SK-N-SH (cell line): ENCODE measurements at places on chromosomes 1 and 21.

GRCh38 chr1:184854036-184854435 is 99.4 kb upstream of the EDEM3 start:
- no peak for DNase-seq

- no peak for DNase-seq
Measured at GRCh38 chr1:92817137-92817697, 14.6 kb upstream of the RPL5 start.

DNA sequence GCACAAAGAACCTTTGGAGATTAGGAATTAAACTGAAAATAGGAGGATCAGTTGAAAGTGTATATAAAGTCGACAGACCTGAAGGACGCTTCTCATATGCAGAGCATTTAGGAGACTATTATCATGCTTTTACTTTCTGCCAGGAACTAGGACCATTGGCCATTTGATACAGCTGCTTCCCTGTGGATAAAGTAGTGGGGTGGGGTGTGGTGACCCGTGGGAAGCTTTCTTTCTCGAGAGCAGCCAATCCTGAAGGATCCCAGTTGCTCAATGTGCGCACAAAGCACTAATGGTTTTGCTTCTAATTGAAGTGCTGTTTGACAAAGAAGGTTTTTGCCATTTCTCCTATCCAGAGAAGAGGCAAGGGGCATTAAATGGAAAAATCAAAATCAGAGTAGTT is 14.9 kb upstream of the CD55 start:
- no peak for DNase-seq

DNA sequence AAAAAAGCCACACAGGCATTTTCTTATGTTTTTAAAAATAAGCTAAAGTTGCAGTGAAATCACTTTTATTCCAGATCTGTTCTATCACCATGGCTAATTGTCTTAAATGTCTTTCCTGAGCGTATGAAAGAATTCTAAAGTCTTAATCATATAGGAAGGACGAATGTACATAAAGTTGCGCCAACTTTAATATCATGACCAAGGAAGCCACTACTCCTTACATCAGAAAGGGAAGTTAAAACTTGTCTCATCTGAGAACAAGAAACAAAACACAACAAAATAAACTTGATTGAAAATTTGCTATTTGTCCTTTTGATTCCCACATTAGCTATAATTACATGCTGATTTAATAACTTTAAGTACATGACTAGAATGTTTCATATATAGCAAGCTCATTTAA is 26.5 kb downstream of the CNIH4 start:
- no peak for DNase-seq

DNA sequence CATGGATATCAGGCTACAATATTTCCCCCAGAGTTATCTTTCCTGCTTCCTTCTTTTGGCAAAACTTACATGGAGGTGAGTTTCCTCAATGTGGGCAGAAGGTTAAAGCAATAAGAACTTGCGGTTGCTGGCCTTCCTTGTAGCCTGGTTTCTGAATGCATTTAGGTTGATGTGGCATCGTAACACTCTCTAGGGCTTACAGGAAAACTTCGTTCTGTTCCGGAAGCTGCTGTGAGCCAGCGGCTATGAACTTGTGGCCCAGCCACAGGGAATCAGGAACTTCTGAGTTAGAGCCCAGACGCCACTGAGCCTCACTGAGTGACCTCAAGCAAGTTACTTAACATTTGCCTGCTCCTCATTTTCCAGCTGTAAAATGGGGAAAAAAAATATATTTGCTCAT is 623.4 kb upstream of the ADAMTS5 start:
- DNase-seq = no peak

DNA sequence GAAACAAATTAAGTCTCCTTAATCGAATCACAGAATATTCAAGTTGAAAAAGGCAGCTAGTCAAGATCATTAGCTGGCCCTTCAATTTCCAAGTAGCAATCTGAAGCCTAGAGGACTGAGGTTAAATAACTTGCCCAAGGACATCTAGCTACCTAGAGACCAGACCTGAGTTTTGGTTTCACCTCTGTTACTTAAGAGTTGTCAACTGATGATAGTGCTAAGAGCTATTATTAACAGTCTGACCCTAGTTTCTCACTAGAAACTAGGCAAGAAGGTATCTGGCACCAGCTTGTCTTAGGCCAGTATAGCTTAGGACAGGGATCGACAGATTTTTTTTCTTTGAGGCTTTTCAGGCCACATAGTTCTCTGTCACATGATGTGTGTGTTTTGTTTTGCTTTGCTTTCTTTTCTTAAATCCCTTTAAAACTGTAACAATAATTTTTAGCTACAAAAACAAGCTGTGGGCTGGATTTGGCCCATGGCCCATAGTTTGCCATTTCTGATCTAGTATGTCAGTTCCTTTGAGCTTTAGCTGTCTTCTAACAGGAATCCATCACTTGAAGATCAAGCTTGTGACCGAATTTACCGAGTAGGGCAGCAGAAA is 23.2 kb downstream of the TRIM45 start:
- DNase-seq = no peak

DNA sequence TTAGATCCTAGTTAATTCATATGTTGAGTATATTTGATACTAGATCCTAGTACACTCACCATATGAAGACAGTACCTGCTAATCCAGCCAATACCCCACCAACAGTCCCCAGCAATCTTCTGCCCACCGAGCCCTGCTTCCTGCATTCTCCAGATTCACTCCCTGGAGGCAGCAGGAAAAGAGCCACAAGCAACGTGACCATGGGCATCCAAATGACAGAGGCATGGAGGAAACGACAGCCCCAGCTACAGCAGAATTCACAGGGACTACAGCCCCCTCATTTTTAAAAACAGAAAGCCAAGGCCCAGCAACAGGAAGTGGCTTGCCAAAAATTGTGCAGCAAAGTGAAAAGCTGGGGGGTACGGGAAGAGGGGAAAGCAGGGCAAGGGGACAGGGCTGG is 29.3 kb downstream of the ASTN1 start:
- DNase-seq = no peak

DNA sequence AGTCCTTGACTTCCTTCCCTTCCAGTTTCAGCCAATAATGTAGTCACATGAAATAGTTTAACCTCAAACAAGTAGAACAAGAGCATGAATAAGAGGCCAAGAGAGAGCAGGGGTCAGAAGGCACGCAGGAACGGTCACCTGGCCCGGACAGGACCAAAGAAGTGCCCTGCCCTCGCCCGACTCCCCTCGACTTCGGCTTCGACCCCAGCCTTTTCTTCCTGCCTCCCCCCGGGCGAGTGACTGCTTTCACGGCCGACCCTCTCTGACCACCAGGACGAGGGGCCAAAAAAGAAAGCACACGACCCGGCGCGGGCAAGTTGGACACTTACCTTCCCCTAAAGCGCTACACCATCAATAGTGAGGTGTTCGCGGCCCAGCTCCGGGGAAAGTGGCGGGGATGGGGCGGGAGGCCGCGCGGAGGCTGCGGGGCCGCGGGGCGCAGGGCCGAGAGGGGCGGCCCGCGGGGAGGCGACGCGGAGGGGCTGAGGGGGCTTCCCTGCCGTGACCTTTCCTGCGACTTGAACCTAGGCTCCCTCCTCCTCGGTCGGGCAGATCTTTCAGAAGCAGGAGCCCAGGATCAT is 519 bp downstream of the RERE start:
- DNase-seq = peak; percentile 65

DNA sequence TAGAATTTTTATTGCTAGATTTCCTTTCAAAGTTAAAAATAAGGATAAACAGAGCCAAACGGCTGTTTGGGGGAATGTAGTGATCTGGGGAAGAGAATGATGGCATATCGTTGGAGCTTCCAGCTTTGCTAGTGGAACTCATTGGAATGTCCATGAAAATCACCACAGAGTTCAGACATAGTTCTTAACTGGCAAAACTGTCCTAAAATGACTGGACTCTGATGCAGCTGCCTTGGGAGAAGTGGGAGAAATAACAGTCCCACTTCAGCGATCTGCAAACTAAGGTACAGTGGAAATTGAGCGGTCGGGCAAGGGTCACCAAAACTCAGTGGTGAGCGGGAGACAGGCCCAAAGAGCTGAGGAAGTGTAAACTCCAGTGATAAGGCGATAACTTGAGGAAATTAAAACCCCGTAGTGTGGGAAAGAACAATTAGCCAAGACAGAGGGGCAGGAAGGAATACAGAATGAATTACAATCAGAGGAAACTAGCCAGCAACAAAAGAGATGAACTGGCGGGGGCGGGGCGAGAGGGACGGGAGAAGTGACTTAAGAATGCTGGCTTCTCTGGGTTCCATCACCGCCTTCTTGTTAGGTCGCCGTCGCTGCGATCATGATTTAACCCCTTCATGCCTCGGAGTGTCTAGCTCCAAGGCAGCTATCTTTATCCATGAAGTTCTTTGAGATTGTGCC is 89.8 kb upstream of the ARHGAP29 start:
- no peak for DNase-seq

DNA sequence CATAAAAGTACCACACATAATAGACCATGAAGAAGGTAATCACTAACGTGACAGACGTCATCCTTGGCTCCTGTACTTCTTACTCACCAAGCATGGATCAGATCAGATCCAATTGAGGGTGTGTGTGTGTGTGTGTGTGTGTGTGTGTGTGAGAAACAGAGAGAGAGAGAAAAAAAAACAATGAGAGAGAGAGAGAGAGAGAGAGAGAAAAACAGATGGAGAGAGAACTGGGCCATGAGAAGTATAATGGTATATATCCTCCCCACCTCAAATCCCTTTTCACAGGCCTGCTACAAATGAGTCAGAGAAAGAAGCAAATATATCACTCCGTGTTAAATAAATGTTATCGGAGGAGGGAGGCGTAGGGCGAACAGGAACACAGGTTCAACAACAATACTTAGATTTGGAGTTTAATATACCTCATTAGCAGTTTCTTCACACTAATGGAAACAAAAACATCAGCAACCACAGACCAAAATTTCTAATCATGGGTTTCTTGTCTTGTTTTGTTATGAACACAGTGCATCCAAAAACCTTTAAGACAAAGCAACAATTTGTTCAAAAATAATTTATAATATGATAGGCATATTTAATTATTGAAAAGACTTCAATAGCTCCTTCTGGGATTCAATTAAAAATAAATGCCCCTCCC is 45.3 kb downstream of the TIAM1 start:
- DNase-seq = no peak

DNA sequence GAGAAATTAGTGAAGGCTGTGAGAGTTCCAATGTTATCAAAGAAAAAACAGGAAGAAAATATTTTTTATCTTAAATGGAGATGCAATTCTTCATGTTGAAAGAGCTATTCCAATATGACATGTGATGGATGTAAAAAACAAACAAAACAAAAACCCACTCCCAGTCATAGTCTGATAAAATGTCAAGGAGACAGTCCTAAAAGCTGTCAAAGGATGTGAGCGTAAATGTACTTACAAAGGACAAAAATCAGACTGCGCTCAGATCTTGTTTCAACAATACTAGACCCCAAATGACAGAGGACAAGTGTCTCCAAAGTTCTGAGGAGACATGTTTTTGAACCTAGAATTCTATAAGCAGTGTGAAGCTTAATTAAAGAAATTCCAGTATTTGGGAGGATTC is 265.8 kb downstream of the PLPP3 start:
- no peak for DNase-seq

DNA sequence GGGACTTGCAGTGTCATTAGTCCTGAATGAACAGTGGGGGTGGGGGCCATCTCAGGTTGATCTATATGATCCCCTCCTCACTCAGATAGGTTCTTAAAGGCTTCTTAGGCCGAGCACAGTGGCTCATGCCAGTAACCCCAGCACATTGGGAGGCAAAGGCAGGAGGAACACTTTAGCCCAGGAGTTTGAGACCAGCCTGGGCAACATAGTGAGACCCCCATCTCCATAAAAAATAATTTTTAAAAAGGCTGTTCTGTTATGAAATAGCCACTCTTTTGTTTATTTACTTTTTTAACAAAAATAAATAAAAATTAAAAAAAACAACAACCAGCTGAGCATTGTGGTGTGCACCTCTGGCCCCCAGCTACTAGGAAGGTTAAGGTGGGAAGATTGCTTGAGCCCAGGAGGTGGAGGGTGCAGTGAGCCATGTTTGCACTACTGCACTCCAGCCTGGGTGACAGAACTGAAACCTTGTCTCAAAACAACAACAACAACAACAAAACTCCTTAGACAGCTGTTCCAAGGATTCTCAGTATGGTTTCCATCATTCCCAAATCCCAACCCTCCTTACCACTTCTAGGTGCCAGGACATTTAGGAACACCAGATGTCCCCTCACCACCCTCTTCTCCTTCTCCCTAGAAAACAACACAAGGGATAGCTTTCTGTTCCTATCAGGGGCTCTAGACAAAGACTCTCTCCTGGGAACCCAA is 2.0 kb upstream of the TRAPPC3 start:
- no peak for DNase-seq

- DNase-seq = no peak
Measured at GRCh38 chr1:83857716-83858115, 141.2 kb downstream of the TTLL7 start.

DNA sequence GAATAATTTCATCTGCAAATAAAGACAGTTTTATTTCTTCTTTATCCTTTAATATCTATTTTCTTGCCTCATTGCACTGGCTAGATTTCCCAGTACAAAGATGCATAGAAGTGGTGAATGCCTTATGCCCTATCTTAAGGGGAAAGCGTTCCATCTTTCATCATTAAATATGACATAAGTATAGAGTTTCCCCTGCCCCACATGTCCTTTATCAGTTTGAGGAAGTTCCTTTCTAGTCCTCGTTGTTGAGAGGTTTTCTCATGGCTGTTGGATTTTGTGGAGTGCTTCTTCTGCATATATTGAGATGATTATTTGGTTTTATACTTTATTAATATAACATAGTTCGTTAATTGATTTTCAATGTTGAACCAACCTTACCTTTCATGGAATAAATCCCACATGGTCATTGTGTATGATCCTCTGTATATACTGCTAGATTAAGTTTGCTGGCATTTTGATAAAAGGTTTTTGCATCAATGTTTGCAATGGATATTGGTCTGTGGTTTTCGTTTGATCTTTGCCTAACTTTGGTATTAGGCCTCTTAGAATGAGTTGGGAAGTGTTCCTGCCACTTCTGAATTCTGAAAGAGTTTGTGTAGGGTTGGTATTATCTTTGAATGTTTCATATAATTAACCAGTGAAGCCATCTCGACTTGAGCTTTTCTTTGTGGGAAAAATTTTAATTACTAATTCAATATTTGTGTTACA is 15.6 kb downstream of the PRKACB start:
- no peak for DNase-seq
